ENCODE measurements at places on chromosomes 7 and 10.

DNA sequence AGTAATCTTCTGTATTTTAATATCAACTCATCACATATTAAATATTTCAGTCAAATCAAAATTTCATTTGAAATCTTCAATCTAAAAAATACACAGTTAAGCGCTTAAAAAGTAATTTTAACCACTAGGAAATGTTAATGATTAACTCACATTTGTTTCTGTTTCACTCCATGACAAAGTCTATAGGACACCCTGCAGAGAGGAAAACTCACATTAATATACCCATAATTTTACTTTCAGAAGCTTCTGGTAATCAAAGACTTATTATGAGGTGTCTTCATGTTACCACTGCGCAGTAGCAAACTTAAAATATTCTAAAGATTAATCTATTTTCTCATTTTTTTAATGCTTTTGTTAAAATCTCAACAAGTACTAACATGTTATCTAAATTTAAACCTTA, 41.0 kb upstream of the ZNF518A start:
- no peak for DNase-seq

DNA sequence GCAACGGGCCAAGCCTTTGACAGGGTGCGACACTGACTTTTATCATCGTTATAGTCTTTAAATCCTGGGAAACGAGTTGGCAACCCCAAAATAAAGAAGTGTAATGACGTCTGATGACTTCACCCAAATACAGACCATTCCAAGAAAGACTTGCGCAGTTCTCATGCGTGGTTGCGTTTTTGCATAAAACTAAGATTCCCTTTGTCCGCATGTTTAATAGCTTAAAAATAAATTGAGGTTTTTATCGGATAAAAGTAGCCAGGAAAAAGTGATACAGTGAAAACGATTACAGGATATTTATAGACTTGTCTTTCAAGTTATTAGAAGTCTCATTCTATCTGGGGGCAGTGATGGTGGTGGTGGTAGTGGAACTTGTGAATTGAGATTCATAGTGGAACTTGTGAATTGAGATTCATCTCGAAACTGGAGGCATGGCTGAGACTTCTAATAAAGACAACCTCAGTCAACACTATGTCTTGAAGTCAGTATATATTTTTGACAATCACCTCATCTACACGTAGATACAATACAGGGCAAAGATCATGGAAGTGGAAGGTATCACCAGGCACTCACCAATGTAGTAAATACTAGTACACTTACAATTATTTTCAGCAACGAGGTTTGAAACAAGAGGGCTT, 1.2 kb upstream of the NAMPT start:
- DNase-seq = peak; percentile 15

- no peak for DNase-seq
Observed at GRCh38 chr10:124124123-124124768, 30.8 kb upstream of the CHST15 start.

DNA sequence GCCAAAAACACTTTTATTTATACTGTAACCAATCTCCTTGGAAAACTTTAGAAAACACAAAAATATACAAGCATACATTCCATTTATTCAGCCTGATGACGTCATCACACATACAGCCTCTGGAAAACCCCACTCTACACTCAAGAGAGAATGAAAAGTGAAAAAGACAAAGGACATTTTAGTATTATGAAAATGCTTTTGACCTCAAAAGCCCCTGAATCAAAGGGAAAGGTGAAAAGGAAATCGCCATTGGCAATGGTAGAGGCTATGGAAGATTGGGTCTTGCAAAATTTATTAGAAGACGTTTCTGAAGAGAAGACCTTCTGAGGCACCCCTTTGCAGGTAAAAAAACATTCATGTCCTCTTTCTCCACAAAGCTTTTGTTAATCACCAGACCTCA, 82.9 kb upstream of the STRIP2 start:
- no peak for DNase-seq

DNA sequence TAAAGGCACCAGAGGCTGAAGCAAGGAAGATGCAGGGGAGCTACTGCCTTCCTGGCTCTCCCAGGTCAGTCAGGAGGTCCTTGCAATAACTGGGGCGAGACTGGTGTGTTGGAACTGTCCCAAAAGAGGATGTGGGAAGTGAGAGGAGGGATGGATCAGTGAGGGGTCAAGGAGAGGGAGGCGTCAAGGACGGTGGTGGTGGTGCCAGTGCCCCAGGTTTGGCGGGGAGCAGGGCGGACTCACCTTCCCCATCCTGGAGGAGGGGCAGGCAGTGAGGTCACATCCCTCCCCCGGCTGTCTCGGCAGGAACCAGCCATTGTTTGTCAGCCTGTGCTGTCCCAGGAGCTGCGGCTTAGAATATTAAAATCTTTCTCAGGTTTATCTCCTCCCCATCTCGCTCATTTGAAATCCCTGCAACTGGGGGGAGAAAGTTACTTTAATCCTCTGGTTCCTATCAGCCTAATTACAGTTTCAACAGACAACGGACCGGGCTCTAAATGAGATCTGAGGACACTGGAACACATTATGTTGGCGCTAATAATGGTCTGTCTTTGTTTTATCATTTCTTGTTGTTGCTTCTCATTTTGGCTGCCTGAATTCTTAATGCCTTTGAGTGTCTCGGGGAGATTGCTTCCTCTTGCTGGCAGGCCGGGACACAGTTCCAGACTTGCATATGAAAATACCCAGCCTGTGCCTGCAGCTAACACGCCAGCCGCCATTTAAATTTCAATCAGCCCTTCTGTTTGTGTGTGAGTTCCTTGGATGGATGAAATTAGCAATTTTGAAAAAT, 387.5 kb downstream of the RPS24 start:
- DNase-seq = no peak

DNA sequence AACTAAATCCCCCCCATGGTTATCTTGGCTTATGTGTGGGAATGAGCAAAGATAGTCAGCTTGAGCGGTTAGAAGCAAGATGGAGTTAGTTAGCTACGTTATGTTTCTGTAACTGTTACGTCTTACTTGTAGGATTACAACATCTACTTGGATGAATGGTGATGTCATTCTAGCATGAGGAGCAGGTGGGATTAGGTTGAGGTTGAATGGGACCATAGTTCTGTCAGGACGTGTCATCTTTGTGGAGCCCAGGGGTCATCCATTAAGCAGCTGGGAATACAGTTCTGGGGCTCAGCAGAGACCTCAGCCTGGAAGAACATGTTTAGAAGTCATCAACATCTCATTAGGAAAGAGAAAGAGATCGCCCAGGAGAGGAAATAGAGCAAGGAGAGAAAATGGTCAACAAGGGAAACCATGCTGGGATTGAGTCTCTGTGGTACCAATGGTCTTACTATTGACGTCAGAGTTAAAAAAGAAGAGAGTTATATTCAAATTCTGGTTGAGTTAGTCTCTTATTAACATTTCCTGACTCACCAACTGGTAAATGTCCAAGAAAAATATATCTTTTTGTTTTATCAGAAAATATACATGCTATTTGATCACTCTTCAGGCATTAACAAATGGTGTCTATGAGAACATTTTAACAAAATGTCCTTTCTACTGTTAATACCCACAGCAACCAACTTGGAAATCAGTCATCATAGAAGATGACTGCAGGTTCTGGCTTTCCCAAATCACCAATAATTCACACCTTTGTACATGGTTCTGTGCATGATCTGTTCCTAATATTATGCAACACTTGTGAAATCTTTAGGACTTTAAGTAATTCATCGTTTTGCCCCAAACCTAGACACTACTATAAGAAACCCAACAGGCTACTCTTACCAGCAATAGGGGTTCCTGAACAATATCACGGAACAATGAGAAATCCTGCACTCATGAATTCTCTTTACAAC, 96.9 kb downstream of the KIAA1217 start:
- no peak for DNase-seq

DNA sequence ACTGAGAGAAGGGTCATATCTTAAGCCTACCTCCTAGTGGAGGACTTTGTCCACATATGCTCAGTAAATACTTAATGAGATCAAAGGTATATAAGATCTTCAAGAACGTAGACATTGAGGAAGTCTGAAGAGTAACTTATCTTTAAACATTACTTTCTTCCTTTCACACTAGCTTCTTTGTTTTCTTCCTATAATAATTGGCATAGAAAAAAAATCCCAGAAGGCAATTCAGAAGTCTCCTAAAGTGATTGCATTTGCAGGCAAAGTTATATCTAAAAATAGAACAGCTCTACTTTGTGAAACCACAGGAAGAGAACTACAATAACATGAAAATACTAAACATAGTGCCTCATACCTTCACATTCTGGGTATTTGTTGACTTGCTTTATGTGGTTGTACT, 150.4 kb downstream of the PPP1R3A start:
- no peak for DNase-seq

- no peak for DNase-seq
Observed at GRCh38 chr10:44902941-44903545, 8.1 kb upstream of the TMEM72 start.

GRCh38 chr10:48604991-48605508, at the start of gene ARHGAP22:
Gene ARHGAP22, minus strand, starts transcription at chr10:48605073. Its CDS starts 277 bp downstream, at chr10:48604796.
- DNase-seq = no peak

- no peak for DNase-seq
Observed at GRCh38 chr10:58651040-58651439, 138.4 kb downstream of the BICC1 start.

GRCh38 chr7:46315891-46316290, 394.8 kb upstream of the IGFBP3 start:
- no peak for DNase-seq

DNA sequence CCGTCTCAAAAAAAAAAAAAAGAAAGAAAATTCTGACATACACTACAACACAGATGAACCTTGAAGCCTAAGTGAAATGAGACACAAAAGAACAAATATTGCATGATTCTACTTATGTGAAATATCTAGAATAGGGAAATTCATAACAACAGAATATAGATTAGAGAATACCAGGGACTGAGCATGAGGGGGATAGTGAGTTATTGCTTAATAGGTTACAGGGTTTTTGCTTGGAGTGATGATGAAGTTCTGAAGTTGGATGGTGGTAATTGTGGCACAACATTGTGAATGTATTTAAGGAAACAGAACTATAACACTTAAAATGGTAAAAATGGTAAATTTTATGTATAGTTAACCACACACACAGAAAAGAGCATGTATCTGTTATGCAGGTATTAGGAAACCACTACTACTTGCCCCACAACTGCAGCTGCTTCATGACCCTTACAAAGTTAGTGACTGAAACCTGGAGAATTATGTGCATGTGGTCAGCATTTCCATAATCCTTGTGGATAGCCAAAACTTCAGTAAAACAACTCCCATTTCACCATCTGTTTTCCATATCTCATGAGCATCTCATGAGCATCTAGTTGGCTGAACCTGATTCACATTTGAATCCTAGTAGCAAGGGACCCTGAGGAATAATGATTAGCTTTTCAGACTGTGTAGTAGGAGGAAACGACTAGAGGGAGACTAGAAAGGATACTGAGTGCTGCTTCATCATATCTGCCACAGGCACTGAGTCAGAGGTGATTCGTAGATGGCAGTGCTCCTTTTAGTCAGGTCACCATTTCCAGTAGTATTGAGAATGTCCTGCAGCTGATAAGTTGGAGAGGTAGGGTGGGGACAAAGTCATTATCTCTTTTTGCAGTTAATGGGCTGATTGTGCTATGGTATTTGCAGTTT, 26.3 kb downstream of the SAMD8 start:
- no peak for DNase-seq

GRCh38 chr7:114295522-114295921, 119.1 kb upstream of the FOXP2 start:
- DNase-seq = no peak

DNA sequence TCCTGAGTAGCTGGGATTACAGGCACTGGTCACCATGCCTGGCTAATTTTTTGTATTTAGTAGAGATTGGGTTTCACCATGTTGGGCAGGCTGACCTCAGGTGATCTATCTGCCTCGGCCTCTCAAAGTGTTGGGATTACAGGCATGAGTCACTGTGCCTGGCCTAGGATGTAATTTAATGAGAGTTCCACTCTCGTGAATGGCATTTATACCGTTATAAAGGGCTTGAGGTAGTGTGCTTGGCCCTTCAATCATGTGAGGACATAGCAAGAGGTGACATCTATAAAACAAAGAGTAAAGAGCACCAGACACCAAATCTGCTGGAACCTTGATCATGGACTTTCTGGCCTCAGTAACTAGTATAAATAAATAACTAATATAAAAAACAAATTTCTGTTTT, 93.5 kb upstream of the PPP1R9A start:
- DNase-seq = no peak

- DNase-seq = no peak
Observed at GRCh38 chr10:113274176-113274829, 278.6 kb upstream of the HABP2 start.

- DNase-seq = no peak
Observed at GRCh38 chr7:17854261-17855047, 85.8 kb downstream of the SNX13 start.

DNA sequence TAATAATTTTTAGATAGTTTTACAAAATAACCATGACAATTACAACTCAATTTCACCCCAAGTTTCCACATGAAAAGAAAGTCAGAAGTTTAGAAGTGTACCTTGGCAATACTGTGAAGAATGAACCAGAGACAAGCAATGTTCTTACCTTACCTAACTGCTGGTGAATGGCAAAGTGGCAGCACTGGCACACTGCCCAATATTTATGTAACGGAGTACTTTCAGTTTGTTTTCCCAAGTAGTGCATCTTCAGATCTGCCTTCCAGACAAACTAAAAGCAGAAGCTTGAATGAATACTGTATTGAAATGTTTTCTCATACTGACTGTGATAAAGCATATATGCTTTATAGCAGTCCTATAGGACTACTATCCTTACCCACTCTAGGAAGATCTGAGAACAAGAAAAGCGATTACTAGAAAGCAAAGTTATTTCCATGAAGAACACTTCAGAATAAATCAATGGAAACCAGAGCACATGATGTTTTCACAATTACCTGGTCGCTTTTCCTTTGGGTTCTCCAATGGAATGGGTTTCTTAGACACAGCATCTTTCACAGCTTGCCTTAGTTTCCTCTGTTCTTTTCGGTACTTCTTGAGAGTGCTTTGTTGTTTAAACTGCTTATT, 1.5 kb downstream of the NOC3L start:
- DNase-seq = peak; percentile 27

- no peak for DNase-seq
Observed at GRCh38 chr7:79359827-79360226, 93.6 kb downstream of the MAGI2 start.

DNA sequence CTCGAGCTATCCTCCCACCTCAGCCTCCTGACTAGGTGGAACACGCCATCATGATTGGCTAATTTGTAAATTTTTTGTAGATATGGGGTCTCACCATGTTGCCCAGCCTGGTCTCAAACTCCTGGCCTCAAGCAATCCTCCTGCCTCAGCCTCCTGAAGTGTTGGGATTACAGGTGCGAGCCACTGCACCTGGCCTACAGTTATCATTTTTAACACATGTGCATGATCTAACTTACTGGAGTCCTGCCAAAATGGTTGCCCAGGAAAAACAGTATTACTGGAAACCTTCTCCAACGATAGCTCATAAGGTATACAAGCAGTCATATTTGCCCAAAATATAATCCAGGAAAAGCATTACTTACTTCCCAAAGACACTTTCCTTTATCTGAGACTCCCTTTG, 20.2 kb downstream of the MRPL32 start:
- no peak for DNase-seq

GRCh38 chr7:30285536-30286284, 1.3 kb downstream of the ZNRF2 start:
- DNase-seq = peak; percentile 68

Data from central memory CD4-positive, alpha-beta T cell (primary cell).